T1000 (cell line): ENCODE measurements at places on chromosomes 4 and X.

- DNase-seq, result no peak
These were observed 62.2 kb downstream of the EVC start for GRCh38 chr4:5773271-5773555.

DNA sequence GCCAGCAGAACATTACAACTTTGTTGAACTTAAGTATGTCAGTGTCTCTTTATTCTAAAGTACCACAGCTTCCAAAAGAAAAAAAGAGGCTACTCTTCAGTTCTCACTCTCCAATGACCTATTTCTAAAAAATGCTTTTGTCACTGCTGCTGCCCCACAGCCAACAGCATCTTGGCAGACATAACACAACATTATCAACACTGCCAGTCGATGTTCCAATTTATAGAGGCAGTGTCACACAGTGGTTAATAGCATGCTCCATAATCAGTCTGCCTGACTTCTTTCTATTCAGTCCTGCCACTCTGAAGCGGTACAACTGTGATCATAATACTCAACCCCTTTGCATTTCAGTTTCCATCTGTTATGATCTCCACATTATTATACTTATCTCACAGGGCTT is 69.2 kb downstream of the PLS3 start:
- no peak for DNase-seq

GRCh38 chr4:110193822-110194761 is 4.3 kb downstream of the ELOVL6 start:
- DNase-seq, result no peak

DNA sequence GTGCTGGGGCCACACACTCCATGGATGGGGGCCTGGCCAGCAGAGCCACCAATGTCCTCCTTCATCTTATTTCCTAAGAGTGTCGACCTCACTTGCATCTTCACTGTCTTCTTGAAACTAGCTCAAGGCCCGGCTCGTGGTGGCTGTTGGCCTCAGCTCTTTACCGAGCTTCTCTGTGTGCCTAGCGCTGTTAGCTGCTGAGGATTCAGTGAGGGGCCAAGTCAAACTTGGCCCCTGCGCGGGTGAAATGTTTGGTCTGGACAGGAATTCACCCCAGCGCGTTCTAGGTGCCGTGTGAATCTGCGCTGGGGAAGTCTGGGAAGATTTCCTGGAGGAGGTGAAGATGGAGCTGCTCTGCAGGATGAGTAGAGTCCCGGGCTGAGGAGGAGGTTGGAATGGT is 8.5 kb downstream of the SORCS2 start:
- DNase-seq, result no peak

DNA sequence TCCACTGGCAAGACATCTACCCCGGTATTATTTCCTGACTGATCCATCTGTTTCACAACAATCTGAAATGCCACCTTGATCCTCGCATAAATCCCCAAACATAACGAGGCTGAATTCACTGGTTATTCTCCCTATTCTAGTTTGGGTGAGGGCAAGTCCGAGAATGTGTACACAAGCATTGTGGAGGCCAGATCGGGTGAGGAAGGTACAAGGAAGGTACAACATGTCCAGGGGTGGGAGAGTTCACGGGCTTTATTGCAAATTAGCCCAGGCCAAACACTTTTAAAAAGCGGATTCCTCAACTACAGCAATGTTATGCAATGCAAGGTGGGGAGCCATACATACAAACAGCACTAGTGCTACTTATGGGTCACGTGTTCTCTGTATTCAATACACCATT is 82.0 kb upstream of the STS start:
- DNase-seq, result no peak

GRCh38 chrX:57451426-57452020 is 140.3 kb upstream of the ZXDB start:
- no peak for DNase-seq

DNA sequence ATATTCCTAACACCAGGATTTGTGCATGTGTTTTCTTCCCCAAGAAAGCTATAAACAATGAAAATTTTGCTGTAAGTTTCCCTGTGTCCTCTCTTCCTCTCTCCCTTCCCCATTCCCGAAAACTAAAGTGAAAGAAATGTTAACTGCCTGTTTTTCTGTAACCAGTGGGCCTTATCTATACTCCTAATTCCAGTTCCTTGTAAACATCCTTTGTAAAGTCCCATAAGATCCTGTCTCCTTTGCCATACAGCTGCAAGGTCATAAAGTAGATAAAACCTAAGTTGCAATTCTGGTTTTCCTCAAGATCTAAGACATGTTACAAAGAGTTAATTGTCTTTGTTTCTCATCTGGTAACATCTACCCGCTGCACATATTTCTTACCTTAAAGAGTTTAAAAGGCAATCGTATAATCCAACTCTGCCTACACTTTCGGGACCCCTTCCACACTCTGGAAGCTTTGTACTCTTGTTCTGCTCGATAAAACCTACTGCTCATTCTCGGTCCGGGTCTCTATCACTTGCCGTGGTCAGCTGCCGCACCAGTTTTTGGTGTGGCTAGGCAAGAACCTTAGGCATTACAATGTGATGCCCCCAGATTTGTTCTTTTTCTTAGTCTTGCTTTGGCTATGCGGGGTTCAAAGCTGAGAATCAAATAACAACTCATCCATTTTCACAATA is 20.5 kb downstream of the UGT2B7 start:
- no peak for DNase-seq

DNA sequence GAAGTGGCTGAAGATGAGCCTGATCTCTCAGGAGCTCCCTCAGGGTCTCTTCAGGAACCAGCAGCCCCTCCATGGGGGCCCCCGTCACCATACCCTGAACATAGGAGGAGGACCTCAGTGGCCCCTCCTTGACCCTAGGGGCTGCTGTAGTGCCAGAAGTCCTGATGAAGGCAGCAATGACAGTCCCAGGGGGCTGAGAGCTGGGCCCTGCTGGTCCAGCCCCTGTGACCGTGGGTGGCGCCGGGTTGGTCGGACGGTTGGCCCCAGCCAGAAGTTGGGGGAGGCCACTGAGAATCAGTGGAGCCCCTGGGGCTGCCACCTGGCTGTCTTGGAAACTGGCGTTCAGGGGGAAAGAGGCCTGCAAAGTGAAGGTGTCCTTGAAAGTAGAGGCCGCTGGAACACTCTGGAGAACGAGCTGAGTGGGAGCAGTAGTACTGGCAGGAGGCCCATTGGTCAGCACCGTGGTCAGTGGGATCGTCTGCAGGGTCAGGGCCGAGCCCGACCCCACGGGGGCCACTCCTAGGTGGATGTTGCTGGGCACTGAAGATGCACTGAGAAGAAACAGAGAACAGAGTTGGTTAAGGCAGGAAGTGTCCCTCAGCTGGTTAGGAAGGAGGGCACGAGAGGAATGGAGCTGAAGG is 43.2 kb downstream of the ELF4 start:
- DNase-seq, result no peak

- no peak for DNase-seq
These were observed 674 bp upstream of the IL15 start for GRCh38 chr4:141635736-141636081.
